NCI-H1092 treated with DMSO at 0.1 percent for 48 hours (cell line): ENCODE measurements at places on chromosomes 2 and 18.

GRCh38 chr2:238528953-238529781 is 102.4 kb downstream of the ASB1 start:
- peak; percentile 69 for DNase-seq

- DNase-seq: no peak
Measured at GRCh38 chr18:62537042-62537894, 14.4 kb downstream of the ZCCHC2 start.

DNA sequence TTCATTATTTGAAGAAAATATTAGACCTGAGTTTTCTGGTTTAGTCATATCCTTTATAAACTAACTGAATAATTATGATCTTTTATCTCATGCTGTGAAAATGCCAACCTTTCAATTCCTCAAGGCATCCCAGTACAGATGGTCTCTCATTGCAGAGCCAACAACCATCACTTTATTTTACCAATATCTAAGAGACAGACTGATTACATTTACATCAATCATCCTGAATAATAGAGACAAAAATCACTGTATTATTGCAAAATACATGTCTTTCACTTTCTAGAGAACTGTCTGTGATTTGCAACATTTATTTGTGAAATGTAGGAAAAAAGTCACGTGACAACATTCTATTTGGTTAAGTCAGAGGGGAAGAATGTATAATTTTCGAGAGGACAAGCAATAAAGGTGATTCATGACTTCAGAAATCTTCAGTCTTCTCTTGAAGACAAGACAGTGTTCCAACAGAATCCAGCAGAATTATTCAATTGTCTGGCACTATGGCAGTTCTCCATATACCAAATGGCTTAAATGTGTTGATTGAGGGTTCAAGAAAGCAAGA is 503.6 kb upstream of the SYT4 start:
- DNase-seq: no peak

GRCh38 chr2:232278534-232278933 is 100.0 kb upstream of the ALPP start:
- no peak for DNase-seq

GRCh38 chr2:236827997-236828396 is 257.7 kb upstream of the COPS8 start:
- DNase-seq: no peak

- no peak for DNase-seq
Measured at GRCh38 chr2:46887028-46887885, 28.3 kb downstream of the MCFD2 start.

DNA sequence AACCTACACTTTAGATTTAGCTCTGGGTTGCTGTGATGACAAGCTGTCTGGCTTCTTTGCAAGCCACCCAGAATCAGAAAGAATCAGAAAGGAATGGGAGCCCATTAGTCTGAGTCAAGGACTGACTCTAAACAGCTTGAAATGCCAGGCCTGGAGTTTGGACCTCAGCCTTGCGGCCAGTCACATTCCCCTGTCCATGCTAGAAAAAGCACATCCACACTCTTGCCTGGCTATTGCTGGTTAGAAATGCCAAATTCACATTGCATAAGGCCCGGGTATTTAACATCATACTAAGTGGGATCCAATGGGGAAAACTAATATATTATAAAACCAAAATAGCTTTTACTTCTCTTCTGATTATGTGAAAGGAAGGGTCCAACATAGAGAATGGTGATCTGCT is 756.8 kb upstream of the KLHL29 start:
- no peak for DNase-seq

GRCh38 chr2:215606219-215606618 is 170.4 kb upstream of the FN1 start:
- DNase-seq: no peak

- DNase-seq: no peak
Measured at GRCh38 chr18:57175532-57175931, 28.6 kb downstream of the BOD1L2 start.

GRCh38 chr2:144362401-144362800 is 157.5 kb downstream of the ZEB2 start:
- DNase-seq: no peak
